ENCODE measurements at places on chromosomes 7 and 10.

- no peak for DNase-seq
Measured at GRCh38 chr7:51295440-51296245, 21.0 kb downstream of the COBL start.

GRCh38 chr7:55565681-55566080 lies 6.6 kb downstream of the VOPP1 start:
- no peak for DNase-seq

DNA sequence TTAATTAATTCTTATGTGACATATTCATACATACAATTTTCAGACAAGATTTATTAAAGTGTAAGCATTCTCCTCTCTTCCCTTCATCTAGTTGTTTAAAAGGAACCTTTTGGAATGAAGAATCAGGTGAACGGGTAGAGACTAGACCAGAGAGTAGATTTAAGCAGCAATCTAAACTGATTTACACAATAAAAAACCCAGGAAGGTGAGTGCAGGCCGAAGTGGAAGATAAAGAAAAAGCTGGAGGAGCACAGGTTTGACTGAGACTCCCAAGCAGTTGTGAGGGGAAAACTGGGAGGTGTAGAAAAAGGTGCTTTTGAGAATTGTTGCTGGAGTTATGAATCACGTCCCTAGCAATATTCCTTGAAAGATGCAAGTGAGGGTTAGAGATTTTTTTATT lies 601.1 kb downstream of the SORCS1 start:
- DNase-seq: no peak

DNA sequence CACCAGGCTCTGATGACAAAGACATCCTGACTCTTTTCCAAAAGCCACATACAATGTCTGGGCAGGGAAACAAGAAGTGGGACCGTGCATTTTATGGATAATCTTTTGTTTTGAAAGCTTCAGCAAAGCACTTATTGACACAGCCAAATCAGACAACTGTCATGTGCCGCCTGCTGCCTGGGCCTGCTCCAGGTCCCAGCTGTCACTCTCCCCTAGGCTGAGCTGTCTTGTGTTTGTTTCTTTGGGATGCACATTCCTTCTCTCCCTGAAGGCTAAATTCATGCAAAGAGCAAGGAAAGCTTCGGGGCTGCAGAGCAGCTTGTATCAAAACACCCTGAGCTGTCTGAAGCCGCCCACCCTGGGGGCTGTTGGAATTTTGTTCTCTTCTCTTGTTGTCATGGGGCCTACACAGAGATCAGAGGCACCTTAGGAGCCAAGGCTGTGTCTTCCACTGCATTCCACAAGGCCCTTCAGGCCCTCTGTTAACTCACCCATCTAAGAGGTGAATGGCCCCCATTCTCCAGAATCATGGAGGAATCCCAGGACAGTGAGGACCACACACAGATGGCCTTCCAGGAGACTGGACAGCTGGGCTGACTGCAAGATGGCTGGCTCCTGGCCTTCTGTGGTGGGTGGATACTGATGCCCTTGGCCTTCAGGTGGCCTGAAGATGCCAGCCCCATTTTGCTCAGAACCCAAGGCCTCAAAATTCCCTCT lies 17.8 kb upstream of the SLC18A2 start:
- DNase-seq: no peak

GRCh38 chr7:90720984-90721760 lies 125.1 kb downstream of the CDK14 start:
- no peak for DNase-seq

GRCh38 chr10:12181065-12181775 lies 14.5 kb downstream of the NUDT5 start:
- DNase-seq: peak; percentile 31

GRCh38 chr7:121485467-121486243 lies 89.5 kb upstream of the FAM3C start:
- no peak for DNase-seq

- no peak for DNase-seq
Measured at GRCh38 chr10:4067531-4067930, 282.5 kb upstream of the KLF6 start.

DNA sequence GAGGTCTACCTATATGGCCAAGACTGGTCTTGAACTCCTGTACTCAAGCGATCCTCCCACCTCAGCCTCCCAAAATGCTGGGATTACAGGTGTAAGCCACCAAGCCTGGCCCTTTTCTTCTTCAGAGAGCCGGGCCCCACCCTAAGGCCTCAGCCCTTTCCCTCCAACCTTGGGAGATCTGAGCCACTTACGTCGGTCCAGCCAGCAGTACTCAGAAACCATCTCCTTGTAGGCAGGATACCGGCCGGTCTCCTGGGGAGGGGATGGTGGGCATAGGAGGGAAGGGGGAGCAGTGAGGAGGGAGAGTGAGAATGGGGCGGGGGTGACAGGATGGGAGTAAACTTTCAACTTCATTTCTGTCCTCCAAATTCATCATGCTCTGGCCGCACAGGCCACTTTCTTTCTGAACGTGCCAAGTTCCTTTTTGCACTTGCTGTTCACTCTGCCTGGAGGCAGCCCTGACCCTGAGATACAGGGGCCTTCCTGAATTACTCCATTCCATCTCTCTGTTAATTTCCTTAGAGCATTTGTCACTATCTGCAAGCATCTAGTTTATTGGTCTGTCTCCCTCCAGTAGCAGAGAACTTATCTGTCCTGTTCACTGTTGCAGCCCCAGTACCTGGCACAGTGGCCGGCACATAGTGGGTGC lies 10.4 kb downstream of the PDZD7 start:
- no peak for DNase-seq

DNA sequence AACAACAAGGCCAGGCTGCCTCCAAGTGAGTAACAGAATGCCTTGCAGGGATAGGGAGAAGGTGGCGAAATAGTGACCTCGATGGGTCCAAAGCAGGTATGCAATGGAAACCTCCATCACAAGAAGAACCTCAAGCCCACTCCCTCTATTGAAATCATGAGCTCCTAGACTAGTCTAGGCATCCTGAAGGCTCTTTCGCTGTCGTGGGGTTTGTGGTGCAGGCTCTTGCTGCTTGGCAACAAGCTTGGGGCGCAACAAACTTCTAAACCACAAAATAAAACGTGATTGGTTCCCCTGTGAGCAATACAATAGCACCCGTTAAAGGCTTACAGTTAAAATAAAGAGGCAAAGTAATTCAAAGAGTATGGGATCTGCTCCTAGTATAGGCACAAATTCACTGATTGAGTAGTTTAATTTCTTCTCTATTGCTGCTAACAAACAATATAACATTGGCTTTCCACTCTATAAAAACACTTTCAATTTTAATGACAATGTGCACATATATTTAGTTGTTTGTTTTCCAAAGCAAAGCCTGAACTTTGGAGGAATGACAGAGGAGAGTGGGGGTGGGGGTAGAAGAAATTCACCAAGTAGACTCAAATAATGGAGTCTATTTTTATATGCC lies 64.1 kb downstream of the C10orf67 start:
- no peak for DNase-seq
